Left ventricle myocardium superior (tissue), 1 donor: ENCODE measurements at places on chromosomes 1 and 21. TPM values are rescaled to one million over a fixed set of nuclear protein-coding genes. Genes with fewer than 3 reads are reported as not detected.

DNA sequence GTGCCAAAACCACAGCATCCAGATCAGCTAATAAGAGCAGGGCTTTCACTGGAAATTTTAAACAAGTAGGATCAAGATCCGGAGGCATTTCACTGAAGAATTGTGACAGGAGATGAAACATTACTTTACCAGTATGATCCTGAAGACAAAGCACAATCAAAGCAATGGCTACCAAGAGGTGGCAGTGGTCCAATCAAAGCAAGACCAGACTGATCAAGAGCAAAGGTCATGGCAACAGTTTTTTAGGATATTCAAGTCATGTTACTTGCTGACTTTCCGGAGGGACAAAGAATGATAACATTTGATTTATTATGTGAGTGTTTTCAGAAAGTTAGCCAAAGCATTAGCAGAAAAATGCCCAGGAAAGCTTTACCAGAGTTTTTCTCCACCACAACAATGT, 8.2 kb downstream of the ZSWIM5 start:
- DNase-seq: no peak

DNA sequence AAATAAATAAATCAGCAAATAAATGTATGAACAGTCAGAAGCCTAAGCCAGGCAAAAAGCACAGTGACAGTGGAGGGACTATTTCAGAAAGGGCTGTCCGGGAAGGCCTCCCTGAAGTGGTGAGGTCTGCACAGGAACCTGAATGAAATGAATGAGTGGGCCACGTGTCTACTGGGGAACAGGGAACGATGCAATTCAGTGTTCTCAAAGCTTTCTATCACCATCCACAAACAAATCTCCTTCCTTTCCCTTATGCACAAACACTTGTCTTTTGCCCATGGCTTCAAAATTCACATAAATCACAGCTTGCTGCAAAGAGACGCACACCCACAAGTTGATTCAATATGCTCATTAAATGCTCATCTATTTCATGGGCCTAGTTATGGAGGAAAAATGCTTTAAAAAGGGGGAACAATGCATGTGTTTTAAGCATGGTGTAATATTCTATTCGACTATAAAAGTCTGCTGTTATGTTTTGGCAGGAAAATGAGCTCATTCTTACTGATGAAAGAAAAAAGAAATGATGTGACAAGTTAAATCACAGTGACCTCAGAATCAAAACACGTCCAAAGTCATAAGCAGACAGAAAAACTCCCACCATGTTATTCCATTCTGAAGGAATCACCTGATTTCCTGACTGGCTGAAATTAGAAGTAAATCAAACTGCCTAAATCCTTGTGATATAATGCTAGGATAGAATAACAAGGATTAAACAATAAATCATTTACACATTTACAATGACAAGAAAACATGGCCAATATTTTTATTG, 21.6 kb downstream of the URB1 start:
- DNase-seq: no peak

DNA sequence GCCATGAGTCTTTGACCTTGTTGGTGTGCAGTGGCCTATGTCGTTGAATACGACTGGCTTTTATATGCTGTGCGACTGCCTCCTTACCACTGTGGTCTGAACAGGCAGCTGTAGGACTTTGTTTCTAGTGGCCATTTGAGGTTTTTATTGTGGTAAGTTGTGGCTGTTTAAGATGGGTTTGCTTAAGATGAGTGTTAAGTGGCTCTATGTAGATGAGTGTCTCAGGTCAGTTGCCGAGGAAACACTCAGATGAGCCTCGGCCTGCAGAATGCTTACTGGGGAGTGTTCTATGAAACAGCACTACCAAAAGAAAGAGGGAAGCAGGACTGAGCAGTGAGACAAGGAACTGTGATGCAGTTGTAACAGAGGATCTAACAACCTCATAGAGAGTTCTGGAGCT, 14.9 kb upstream of the CD1C start:
- DNase-seq: no peak

AMY1A gene
- not detected for total RNA-seq

GRCh38 chr1:103948526-103948925, 198.8 kb downstream of the AMY1C start:
- DNase-seq: no peak
